ENCODE measurements at places on chromosomes 3 and 15.
A peak's percentile ranks its signal among the peaks of the same experiment; 100 is the strongest.

DNA sequence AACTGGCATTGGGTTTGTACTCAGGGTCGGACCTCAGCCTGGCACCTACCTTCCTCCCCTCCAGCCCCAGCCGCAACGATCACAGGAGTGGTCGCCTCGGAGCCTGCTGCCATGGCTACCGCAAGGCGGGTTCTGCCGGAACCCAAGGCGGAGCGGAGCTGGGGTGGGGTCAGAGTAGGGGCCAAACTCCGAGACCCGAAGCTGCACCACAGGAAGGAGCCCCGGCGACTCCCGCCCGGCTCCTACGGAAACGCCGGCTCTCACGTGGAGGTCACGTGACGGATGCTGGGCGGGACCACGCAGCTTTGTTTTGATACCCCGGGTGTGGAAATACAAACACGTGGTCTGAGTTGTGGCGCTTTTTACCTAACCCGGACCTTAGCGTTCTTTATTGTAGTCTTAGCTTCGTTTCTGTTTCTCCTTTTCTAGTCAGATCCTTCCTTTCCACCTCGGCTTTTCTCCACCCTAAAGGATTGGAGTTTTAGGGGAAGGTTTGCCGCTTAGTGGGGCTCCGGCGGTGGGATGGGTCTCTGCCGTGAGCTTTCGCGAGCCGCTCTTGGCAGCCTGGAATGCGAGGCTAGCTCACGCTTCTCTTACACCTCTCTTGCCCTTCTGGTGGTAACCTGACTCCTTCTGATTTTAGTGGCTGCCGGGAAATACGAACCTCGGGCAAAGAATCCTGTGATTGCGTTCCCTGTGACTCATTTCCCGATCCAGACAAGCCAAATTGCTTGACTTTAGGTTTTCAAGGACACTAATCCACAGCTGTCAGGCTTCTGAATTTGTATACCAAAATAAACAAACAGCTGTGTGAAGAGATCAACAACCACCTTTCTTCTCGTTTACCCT is at the start of gene HSPBAP1:
Gene HSPBAP1, minus strand, starts transcription at position 264 of the 849 bp plus-strand sequence. Its CDS starts 151 bp downstream, at position 113.
- no peak for DNase-seq

- DNase-seq: peak; percentile 85
Observed at GRCh38 chr3:108388136-108389132, 92.1 kb downstream of the HHLA2 start.

DNA sequence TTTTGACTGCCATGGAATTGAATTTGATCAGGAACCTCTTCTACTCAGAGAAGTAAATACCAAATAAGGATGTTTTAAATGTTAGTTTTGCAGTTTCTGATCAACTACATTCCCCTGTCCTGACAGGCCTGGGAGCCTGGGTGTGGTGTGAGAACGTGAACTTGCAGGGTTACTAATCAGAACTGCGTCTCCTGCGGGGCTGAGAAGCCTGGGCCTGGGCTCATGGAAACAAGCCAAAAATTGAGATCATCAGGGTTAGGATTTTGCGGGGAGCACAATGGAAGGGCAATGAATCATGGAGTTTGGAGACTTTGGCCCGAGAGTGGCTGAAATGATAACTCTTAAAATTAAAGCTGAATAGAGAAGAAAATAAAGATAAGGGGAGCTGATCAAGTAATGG is 47.8 kb upstream of the C3orf70 start:
- no peak for DNase-seq

DNA sequence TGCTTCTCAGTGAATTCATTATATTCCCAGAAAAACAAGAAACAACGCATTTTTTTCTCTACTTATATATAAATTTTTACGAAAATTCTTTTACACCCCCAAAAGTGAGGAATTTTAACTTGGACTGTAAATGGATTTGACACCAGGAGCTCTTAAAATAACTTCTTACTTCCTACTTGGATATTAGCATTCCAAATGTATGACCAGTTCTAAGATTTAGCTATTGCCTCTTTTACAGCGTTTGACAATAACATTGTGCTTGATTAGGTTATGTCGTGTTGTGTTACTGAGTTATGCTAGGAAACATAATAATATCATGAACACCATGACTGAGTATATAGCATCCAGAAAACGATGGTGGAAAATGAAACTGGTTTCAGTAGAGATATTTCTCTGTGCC is 177.0 kb downstream of the CNTN6 start:
- no peak for DNase-seq

DNA sequence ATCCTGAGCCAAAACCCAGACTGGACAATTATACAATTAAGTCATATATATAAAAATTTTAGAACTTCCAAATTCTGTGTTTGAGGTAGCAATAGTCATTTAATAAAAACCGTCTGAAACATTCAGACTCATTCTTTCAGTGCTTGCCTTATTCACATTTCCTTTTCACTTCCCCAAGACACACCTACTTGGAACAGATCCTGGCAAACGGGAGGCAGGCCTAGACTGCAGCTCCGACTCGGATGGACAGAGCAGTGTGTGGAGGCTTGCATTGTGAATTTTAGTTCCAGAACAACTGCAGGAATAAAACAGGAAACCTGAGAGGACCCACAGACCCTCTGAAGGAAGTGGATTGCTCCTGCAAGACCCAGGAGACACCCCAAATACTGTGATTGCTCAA is 341.4 kb downstream of the CNTN3 start:
- no peak for DNase-seq

DNA sequence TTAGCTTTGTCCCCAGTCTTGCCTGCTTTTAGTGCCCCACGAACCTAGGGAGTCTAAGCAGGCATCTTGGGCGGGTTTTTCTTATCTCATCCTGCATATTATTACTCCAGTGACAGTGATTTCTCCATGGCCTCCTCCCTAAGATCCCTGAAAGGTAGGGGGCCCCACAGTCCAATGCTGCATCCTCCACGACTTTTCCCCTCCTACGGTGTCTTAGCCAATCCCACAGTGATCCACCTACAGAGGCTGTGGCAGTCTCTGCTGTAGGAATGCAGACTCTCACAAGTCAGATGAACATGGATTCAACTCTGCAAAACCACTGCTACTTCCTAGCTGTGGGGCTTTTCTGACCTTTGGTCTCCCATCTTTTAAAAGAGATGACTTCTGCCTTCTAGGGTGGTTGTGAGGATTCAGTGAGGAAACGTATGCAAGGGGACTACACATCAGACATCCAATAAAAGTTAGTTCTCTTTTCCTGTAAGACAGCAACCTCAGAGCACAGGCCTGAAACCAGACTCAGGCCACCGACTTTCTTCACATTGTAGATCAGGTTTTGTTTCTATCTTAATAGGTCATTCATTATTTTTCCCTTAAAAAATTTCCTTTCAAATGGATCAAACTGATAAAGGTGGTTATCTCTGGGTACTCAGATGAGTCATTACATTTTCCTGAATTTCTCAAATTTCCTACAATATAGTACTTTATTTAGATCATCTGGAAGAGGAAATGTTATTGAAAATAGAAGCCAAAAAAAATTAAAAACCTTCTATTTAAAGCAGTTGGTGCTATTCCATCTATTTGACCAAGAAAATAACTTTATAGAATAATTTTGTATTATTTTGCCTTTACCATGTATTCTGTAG is 23.2 kb downstream of the ILDR1 start:
- no peak for DNase-seq

GRCh38 chr3:46946416-46946815 is 30.1 kb downstream of the CCDC12 start:
- no peak for DNase-seq

DNA sequence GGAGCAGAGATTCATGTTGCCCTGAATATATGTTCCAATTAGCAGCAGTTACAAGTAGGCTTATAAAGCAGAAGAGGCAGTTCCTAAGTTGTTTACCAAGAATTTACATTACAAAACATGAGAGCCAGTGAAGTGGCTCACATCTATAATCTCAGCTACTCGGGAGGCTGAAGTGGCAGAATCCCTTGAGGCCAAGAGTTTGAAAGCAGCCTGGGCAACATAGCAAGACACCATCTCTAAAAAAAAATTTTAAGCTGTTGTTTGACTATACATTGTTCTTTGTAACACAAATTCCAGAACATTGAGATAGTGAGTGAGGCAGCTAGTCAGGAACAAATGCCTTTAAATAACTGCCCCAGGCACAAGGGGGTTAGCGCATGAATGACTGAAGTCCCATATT is 10.3 kb upstream of the ZMAT3 start:
- no peak for DNase-seq

GRCh38 chr3:184827572-184827971 is 15.6 kb downstream of the VPS8 start:
- no peak for DNase-seq

GRCh38 chr15:83108266-83109219 is 1.1 kb downstream of the TM6SF1 start:
- DNase-seq: no peak

DNA sequence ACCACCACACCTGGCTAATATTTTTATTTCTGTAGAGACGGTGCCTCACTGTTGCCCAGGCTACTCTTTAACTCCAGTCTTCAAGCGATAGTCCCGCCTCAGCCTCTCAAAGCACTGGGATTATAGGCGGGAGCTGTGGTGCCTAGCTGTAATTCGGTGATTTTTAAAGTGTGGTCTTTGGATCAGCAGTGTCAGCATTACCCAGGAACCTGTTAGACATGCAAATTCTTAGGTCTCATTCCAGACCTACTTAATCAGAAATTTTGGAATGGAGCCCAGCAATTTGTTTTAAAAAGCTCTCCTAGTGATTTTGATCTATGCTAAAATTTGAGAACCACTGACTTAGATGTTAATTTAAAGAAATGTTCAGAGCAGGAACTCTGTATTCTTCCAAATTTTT is 51.9 kb downstream of the GOLM2 start:
- DNase-seq: no peak

DNA sequence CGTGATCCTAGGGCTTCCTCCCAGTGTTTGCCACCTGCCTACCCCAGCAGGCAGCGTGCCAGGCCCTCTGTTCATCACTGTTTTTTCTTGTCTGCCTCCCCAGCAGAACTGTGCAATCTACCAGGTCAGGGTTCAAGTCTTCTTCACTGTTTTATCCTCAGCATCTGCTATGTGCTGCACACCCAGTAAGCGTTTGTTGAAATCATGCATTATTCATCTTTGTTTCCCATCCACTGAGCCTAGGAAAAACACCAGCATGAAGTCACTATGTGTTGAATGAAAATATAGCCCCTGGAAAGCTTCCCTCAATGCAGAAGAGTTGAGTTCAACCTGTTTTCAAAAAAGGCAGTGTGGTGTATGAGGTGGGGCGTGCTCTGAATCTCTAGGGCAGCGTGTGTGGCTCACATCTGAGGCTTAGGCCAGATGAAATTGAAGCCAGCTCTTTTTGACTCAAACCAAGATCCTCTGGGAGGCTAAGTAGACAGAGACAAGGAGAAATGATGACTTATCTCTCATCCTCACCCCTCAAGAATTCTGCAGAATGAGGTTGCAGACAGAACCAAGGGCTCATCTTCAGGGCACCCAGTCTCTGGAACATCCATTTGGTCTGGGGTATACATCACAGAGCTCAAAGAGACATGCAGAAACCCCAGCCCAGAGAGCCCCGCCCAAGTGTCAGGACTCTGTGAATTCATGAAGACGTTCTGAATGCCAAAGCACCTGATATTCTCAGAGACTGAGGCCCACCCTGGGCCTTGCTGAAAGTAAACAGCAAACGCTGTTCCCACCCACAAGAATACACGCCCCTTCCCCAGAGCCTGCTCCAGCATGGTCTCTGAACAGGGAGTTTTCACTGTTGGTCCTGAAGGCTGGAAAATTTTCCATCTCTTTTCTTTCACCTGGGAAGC is 5.7 kb upstream of the CAV3 start:
- no peak for DNase-seq

GRCh38 chr3:123467046-123467445 is 18.2 kb upstream of the ADCY5 start:
- no peak for DNase-seq

Data from NCI-H2081 (cell line).